Left renal pelvis (tissue), 4 donors: ENCODE measurements at places on chromosomes 7 and 10. TPM values are rescaled to one million over a fixed set of nuclear protein-coding genes. Genes with fewer than 3 reads are reported as not detected.

- DNase-seq, result no peak
Observed at GRCh38 chr10:86290933-86291615, 75.5 kb downstream of the GRID1 start.

DNA sequence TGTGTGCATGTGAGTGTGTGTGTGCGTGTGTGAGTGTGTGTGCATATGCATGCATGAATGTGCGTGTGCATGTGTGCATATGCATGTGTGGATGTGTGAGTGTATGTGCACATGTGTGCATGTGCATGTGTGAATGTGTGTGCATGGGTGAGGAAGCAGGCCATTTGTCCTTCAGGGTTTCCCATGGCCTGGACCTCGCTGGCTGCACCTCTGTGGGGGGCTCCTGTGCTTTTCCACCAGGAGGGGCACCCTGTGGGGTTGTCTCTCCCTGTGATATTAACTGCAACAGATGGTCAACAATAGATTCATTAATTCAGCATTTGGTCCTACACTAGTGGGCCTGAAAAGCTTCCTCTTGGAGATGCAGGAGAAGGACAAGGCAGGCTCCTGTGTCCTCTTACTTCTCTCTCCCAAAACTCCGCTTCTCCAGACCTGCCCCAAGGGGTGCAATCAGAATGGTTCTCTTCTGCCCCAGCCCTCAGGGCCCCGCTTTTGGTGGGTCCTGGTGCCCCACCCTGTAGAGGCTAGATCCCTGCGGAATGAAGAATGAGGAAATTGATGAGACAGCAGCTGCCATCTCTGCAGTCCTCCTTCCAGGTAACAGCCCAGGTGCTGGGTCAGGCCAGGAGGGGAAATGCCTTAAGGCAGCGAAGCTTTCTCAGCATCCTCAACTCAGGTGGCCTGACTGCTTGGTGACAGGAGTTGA is 41.5 kb upstream of the NUB1 start:
- no peak for DNase-seq

- no peak for DNase-seq
Observed at GRCh38 chr10:108789919-108790318, 1133.4 kb downstream of the XPNPEP1 start.

GRCh38 chr10:62584731-62585130 is 210.6 kb downstream of the ZNF365 start:
- DNase-seq, result no peak

SUN3 gene
- not detected for polyA plus RNA-seq

DNA sequence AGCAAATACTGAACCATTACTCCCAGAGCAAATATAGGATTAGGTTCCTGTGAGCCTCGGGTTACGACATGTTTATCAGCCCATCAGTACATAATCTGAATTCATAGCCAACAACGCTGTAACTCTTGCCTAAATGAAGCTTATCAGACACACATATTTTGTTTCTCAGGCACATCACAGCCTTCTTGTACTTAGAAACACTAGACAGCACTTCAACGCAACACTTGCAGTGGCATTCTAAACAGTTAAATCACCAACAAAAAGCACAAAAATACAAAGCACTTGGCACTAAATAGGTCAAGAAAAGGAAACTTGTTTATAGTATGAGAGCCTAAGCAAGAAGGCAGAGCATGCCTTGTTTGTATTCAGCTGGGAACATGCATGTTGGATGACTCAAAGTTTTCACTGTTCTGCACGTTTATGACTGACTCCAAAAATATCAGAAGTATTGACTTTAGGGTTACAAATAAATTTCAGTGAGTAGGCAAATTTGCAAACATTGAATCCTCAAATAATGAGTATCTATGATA is 75.0 kb downstream of the VPS50 start:
- no peak for DNase-seq

- no peak for DNase-seq
Observed at GRCh38 chr7:132311733-132312132, 264.5 kb downstream of the PLXNA4 start.

- no peak for DNase-seq
Observed at GRCh38 chr7:12550956-12551355, 19.6 kb upstream of the SCIN start.

- DNase-seq, result no peak
Observed at GRCh38 chr10:67666416-67667034, 29.5 kb downstream of the CTNNA3 start.

PPP1R3A gene
- polyA plus RNA-seq, result not detected

- no peak for DNase-seq
Observed at GRCh38 chr10:129760003-129760315, 204.1 kb downstream of the EBF3 start.

CPN1 gene
- 2.3 TPM for polyA plus RNA-seq

- no peak for DNase-seq
Observed at GRCh38 chr7:29106669-29106988, 39.7 kb downstream of the CPVL start.

CALN1 gene
- polyA plus RNA-seq, result 2.1 TPM

DNA sequence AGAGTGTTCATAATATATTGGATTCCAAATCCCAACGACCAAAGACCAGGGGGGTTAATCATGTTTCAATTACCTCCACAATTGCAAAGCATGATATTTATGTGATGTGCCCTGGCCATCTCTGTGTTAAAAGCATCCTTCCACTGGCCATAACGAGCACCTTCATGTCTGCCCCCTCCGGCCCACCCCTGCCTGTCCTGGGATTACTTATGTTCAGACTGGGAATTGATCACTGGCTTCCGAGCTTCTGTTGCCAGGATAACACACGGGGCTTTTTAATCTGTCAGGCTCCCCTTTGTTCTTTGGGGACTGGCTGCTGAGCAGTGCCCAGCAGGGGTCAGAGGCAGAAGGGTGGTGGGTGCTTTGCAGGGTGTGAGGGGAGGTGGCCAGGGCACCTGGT is 13.7 kb upstream of the CHST15 start:
- no peak for DNase-seq

DNA sequence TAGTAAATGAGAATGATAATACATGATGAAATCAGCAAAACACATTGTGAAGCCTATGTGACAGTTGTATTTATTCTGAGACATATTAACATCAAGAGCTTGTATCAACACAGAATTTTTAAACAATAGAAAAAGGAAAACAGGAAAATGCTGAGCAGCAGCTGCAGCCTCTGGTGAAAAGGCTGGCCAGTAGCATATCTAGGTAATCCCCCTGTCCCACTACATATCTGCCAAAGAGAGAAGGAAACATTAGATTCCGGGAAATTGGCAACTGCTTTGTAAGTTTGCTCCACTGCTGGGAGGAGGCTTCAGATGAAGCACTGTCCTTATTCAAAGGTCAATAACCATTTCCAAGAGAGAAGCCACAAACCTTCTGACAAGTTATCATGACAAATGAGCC is 89.4 kb downstream of the RALA start:
- no peak for DNase-seq

GRCh38 chr7:135361788-135362187 is 128.2 kb downstream of the STRA8 start:
- no peak for DNase-seq

- no peak for DNase-seq
Observed at GRCh38 chr10:114507449-114507848, 103.1 kb upstream of the AFAP1L2 start.

- DNase-seq, result no peak
Observed at GRCh38 chr7:67512481-67512880, 515.8 kb downstream of the TYW1 start.

- DNase-seq, result no peak
Observed at GRCh38 chr7:51543801-51544553, 227.4 kb upstream of the COBL start.

DNA sequence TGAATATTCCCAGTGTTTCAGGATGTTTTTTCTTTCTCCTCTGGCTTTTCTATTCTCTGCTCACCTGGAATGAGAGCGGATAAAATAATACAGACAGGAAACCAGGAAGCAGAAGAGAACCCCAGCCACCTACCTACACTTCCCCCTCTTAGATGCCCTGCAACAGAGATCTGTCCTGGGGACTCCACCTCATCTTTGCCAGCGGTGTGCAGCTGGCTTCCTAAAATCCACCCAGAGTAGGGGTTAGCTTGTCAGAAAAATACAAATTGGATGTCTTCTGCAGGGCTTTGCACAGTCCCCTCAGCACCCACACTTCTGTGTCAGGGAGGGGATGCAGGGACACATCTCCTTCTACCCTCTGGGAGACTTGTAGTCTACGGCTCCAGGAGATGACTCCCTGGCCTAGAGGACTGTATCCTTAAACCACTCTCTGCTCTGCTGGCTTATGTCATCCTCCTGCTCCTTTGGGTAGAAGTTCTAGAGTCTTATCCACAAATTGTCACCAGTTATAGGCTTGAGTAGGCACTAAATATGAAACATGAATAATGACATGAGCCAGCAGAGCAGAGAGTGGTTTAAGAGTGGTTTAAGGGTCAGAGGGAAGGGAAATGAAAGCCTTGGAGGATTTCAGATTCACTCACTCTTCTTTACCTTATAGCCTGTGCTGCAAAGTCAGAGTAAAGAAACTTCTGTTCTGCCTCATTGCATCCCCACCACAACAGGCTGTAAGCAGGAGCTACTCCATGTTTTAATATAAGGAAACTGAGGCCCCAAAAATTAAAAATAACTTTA is 749.4 kb downstream of the AUTS2 start:
- DNase-seq, result no peak

GRCh38 chr10:67780759-67781538 is 57.0 kb downstream of the DNAJC12 start:
- DNase-seq, result no peak

DNA sequence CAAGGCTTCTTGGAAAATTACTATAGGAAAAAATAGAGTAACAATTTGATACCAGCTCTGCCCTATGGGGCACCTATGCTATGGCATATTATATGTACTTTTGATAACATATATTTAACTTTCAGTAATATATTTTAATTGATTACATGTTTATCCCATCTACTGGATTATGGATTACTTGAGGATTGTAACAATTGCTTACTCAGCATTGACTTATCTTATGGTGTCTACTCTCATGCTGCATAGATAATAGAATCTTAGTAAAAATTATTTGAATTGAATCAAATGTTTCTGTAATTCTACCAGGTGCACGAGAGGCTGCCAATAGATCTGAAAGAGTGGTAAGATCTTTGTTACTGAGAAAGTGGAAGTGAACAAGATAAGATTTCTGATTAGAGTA is 57.8 kb upstream of the CALCR start:
- no peak for DNase-seq

GRCh38 chr7:16592395-16592794 is 53.2 kb downstream of the ANKMY2 start:
- no peak for DNase-seq

DNA sequence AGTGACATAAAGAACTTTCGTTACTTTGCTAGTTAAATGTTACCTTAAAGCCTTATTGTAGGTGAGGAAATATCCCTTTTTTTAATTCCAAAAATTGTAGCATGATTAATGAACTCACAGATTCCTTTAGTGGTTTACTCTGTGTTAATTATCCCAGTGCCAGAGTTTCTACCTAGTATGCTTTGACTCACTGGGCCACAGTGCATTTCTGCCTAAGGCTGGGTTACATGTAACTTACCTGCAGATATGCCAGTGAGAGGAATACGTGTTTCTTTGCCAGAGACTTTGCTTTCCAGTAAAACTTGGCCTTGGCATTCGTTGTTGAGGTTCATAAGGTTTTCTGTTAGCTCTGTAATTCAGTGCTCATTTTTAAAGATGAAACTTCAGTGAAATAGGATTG is 380.8 kb upstream of the LRGUK start:
- no peak for DNase-seq

ACBD5 gene
- 36.1 TPM for polyA plus RNA-seq

DNA sequence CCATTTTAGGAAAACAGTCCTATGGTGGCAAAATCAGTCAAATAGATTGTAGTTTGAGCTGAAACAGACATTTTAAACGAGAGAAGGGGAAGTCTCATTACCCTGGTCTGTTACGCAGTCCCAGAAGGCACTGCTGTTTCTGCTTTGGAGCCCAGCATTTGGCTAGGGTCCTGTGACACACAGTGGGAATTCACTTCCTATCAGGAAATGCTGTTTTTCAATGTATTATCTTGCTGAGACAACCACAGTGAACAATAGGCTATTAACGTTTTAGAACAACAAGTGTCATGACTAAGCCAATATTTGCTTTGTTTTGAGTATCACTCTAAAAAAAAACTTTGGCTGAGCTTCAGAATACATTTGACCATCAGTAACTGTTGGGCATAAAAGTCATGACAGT is 74.1 kb downstream of the ADD3 start:
- DNase-seq, result no peak

CLCN1 gene
- 0.12 TPM for polyA plus RNA-seq

- no peak for DNase-seq
Observed at GRCh38 chr7:130387306-130387627, 7.0 kb downstream of the CPA1 start.

CAV2 gene
- 31.6 TPM for polyA plus RNA-seq

FRAT1 gene
- polyA plus RNA-seq, result 3.5 TPM

GRCh38 chr10:77771851-77772250 is 134.2 kb upstream of the KCNMA1 start:
- no peak for DNase-seq

DNA sequence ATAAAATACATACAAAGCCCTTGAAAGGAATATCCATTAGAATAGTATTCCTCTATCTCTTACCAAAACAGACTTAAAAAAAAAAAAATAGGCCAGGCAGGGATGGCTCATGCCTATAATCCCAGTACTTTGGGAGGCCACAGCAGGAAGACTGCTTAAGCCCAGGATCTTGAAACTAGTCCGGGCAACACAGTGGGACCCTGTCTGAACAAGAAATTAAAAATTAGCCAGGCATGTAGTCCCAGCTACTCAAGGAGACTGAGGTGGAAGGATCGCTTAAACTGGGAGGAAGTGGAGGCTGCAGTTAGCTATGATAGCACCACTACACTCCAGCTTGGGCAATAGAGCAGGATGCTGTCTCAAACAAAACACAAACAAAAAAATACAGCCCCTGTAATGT is 9.6 kb downstream of the PDLIM1 start:
- DNase-seq, result no peak

DNA sequence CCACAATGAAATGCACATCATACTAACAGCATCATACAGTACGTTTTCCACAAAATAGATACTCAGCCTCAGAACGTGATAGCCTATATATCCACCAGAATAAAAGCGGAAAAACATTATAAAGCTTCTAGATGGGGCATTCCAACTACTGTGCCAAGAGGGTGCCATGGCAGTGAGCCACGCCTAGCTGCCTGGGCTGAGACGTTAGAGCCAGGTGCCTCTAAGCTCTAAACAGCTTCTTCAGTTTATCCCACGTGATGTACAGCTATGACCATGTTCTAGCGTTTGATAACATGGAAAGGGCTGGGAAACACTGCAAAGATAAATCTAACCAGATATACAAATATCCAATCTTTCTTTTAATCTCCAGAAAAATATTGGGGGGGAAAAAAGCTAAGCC is 17.8 kb downstream of the USP6NL start:
- no peak for DNase-seq

DNA sequence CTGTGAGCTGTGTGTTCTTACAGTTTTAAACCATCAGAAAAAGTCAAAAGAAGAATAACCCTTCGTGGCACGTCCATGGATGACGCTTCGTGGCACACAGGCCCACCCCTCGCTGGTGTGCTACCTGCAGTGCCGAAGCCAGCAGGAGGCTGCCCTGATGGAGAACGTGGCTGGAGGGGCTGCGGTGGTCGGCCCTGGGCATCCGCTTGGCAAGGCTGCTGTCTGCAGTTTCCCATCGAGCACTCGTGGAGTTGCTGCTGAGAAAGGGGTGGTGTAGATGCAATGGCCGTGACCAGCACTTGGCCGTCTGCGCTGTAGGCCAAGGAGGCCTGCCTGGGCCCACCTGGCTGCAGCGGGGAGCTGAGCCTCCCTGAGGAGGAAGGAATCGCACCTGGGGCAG is 3.2 kb upstream of the ADGRA1 start:
- no peak for DNase-seq
